Pulmonary artery endothelial cell (primary cell): ENCODE measurements at places on chromosomes 3 and 15. TPM values are rescaled to one million over a fixed set of nuclear protein-coding genes. Genes with fewer than 3 reads are reported as not detected.

- DNase-seq: no peak
Observed at GRCh38 chr3:127015282-127016042, 32.5 kb downstream of the PLXNA1 start.

- no peak for DNase-seq
Observed at GRCh38 chr3:34357461-34357860, 559.0 kb downstream of the PDCD6IP start.

Gene DIPK2A
- total RNA-seq: 108 and 166 TPM in 2 replicates

- no peak for DNase-seq
Observed at GRCh38 chr3:171768281-171768900, 41.9 kb downstream of the PLD1 start.

DNA sequence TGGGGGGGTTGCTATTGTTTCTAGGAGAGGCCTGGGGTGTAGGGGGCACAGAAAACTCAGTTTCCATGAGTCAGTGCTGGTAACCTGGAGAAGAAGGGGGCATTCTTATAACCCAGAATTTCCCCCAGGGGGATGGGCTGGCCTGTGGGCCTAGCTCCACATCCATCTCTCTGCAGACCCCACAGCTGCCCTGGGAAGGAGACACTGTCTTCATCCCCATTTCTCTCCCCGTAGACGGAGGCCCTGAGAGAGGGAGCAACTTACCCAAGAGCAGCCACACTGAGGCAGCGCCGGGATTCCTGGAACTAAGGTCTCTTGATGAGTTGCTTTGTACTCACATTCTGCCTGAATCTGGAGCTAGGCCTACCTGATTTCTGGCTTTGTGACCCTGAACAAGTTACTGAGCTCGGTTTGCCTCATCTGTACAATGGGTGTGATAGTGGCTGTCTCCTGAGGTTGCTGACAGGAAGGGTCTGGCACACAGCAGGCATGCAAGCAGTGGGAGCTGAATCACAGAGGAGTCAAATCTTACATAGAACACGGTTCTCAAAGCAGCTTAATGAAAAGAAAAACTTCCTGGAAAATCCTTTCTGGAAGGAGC, 55.0 kb upstream of the LCTL start:
- DNase-seq: no peak

- no peak for DNase-seq
Observed at GRCh38 chr15:52144656-52145178, 32.1 kb upstream of the BCL2L10 start.

GRCh38 chr15:90760661-90761232, 43.6 kb downstream of the BLM start:
- no peak for DNase-seq

Gene SOX14
- total RNA-seq: not detected in 2 replicates

DNA sequence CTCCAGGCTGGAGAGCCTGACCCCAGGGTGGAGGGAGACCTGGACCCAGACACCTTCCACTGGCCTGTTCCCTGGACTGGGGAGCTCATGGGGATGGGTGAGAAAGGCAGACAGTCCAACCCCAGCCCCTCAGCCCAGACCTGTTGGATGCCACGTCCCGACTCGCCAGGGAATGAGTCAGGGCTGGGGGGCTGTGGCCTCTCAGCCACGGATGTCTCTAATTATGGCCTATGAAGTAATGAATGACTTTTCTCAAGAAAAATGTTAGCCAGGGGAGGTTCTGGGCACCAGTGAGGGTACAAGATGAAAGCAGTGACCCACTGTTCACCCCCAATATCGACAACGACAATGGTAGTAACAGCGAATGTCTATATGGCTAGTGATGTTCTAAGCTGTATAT, 107.0 kb upstream of the RPL32 start:
- DNase-seq: no peak

DNA sequence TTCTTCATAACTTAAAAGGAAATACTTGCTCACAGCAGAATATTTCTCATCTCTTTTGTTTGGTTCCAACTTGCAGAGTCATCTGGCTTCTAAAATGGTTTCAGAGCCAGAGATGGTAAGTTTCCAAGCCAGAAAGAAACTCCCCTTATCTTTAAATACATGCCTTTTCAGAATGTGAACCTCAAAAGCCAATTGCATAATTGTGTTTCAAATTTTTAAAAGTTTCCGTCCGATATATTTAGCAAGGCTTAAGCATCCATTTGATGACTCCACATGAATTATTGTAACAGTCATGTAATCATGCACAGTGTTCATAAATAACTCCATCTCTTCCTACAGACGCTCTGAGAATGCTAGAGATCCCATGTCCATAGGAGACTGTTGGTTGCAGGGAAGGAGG, 40.6 kb upstream of the C3orf80 start:
- no peak for DNase-seq

- DNase-seq: no peak
Observed at GRCh38 chr3:173902401-173902800, 504.9 kb downstream of the NLGN1 start.

DNA sequence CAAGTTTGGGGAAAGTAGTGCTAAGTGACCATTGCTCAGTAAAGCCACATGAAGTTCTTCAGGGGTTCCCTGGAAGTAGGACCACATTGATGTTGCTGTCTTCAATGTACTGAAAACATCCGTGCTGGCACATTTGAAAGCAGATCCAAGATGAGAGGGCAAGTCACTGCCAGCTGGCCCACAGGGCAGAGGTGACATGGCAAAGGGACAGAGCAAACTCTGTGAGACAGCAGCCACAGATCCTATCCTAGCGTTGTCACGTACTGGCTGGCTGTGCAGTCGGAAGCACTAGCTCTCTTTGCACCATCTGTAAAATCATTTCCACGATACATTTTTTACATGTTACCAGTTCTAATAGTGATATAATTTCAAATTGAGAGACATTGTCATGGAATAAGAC, 13.8 kb downstream of the MUC13 start:
- DNase-seq: no peak

DNA sequence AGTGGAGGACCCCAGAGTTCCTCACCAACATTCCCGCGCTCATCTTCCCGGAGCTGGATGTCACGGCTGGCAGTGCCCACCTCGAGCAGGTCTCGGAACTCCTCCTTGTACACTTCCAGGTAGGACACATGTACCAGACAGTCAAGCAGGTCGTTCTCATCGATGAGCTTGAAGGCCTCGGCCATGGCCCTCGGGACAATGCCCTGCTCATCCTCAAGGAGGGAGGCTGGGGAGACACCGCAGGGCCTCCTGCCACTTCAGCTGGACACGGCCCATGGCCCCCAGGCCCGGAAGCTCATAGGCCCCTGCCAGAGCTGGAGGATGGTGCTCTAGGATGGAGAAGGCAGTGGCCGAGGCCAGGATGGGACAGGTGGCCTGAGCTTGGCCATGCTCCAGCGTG, 5.6 kb downstream of the KIF7 start:
- DNase-seq: no peak

- DNase-seq: no peak
Observed at GRCh38 chr3:122835590-122835989, 40.7 kb downstream of the SLC49A4 start.

Gene TMEM158
- 6.1 and 6.3 TPM in 2 replicates for total RNA-seq

Gene FETUB
- total RNA-seq: not detected in 2 replicates

- peak; percentile 33 for DNase-seq
Observed at GRCh38 chr3:135965506-135966270, at the start of gene PPP2R3A. PPP2R3A (plus strand) TSS chr3:135965728; CDS start chr3:136001499, 35,771 bp downstream.

DNA sequence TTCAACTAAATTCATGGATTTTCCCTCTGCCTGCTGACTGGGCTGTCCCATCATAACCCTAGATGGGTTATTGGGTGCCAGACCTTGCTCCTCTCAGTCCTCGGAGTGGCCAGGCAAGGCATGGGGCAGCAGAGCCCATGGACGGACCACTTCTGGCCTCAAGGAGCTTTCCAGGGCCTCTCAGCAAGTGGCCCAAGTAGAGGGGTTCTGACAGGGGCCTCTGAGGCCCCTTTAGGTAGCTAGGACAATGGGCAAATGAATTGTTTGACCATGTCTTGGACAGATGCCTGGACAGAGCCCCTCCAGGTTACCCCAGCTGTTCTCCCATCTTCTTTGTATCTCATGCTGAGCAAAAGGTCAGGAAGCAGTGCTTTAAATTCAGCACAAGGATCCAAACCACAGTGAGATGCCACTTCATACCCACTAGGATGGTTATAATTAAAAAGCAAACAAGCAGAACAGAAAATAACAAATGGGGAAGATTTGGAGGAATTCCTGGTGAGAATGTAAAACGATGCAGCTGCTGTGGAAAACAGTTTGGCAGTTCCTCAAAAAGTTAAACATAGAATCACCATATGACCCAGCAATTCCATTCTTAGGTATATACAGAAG, 61.6 kb downstream of the SPSB4 start:
- no peak for DNase-seq

Gene GOLGA8S
- total RNA-seq: under 0.01 and 0.04 TPM in 2 replicates

DNA sequence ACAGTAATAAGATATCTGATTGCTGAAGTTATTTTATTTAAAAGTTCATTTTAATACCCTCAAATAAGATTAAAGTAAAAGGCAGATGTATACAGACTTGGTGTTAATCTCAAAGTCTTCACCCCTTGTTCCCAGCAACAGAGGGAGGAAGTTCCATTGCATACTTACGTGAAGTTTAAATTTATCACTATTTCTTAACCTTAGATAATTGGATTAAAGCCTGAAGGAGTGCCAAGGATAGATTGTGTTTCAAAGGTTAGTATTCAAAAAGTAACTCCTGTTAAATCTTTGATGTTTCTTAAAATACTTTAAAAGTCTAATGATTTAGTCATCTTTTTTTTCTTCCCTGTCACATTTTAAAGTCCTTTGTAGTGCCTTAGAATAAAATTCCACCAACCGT, 39.3 kb downstream of the ATP1B3 start:
- DNase-seq: no peak

DNA sequence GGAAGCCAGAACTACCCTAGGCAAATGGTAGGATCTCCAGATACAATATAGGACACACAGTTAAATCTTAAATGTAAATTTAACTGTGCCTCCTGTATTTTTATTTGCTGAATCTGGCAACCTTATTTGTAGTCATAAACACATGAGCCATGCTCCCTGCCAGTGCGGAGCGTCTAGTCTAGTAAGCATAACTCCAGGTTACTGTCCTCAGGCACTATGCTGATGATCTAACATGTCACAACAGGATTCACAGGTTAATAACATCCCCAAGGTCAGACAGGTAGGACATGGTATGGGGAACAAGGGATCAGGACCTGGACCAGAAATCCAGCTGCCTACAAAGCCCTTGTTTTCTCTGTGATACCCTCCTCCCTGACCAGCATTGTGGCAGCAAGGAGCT, 305.1 kb downstream of the CACNA2D3 start:
- no peak for DNase-seq

- DNase-seq: peak; percentile 57
Observed at GRCh38 chr3:39178553-39178952, 13.8 kb downstream of the XIRP1 start.

Gene CLSTN2
- total RNA-seq: under 0.01 and 0.07 TPM in 2 replicates

GRCh38 chr3:155676252-155676981, 68.5 kb downstream of the PLCH1 start:
- DNase-seq: no peak

DNA sequence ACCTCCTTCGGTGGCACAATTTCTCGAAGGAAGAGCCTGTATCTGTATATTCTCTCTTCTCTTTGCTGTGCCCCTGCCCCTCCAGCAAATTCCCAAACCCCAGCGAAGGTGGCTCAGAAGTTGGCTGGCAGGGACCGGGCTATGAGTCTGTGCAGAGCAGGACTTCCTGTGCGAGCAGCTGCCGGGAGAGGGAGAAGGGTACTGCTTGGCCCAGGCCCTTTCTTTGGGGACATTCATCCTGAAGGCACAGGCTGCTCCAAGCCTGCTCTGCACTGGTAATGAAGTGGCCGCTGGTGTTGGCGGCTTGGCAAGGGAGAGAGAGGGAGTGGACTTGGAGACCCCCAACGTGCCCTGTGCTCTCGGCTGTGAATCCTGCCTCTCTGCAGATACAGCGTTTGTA, 1.5 kb downstream of the SLC6A11 start:
- no peak for DNase-seq

Gene SOX2
- not detected in 2 replicates for total RNA-seq

Gene MFGE8
- total RNA-seq: 24.0 and 25.8 TPM in 2 replicates

Gene SEMA3B
- 0.53 and 0.66 TPM in 2 replicates for total RNA-seq

DNA sequence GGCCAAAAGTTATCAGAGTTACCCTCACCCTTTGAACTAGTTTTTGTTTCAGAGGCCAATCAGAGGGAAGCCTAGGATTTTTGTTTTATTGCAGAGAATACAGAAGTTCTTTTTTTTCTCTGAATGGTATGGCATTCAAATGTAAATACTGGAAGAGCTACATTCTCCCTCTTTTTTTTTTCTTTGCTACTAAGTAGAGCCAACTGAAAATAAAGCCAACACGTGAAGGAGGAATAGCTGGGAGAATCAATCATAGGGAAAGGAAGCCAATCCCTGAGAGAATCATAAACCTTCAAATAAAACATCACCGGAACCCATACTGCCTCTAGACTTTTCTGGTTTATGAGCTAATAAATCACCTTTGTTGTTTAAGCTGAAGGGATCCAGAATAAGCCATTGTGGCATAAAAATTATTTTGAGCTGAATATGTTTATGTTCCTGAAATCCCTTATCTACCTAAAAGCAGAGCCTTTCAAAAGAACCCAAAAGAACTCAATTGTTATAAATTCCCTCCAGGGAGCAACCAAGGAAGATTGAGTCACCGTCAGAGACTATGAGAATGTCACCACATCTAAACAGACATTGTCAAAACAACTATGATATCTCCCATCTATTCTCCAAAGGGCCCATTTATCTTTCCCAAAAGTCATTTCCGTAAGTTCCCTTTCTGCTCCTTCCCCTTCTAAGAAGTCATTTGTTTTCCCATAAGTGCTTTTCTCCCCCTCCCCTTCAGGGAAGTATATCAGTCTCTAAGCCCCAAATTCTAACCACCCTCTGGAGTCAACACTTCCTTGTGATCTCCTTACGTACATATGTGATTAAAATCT, 3.8 kb upstream of the ZNF280D start:
- no peak for DNase-seq

Gene TRAT1
- total RNA-seq: not detected in 2 replicates

DNA sequence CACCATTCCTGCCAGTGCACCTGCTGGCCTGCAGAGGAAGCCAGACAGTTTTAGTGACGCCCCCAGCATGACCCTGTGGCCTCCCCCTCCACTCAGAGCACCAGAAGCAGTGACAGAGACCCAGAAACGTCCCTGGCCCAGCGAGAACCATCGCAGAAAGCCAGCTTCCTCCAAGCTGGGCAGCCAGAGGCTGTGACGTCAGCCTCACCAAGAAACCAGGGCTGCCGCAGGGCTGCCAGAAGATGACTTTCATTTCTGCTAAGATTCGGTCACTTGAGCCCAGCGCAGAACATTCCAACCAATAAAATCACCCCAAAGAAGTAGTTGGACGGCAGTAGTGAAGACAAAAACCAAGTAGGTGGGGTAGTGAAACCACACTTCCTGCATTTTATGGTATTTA, 29.6 kb upstream of the RPL32 start:
- DNase-seq: no peak

GRCh38 chr3:151168269-151169094, 34.5 kb downstream of the GPR171 start:
- DNase-seq: no peak
